ENCODE measurements at places on chromosomes 12 and 14.

GRCh38 chr12:75702477-75703093 is 191.2 kb upstream of the KRR1 start:
- DNase-seq: no peak

DNA sequence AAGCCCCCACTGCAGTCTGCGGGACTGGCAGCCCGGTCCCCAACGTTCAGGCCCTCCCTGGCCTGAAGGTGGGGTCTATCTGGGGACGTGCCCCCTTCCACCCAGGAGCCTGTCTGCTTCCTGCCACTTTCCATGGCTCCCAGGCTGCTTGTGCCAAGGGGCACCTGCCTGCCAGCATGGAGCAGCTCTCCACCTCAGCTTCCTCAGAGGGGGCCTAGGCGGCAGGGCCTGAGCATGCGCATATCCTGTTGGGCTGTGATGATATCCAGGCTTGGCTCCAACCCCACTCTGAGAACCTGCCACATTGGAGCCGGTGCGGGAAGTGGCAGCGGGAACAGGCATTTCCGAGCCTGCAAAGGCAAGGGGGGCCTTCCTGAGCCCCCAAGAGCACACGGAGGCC is 57.4 kb downstream of the FUT8 start:
- DNase-seq: no peak

GRCh38 chr14:76268047-76268431 is 107.9 kb upstream of the ESRRB start:
- no peak for DNase-seq

DNA sequence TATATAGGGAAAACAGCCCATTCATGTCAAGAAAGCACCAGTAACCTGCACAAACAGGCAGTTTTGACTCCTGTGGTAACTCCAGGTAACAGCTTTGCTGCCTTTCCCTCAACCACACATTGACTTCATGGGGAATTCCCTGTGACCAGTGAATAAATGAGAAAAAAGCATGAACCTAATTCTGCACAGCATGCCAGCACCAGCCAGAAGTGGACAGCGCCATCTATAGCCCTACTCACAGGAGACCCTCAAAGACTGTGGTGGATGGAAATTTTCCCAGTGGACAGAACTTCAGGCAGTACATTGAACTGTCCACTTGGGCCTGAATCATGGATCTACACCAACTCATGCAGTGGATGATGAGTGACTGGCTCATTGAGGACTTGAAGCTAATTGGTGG is 152.1 kb downstream of the SLC8A3 start:
- DNase-seq: no peak

DNA sequence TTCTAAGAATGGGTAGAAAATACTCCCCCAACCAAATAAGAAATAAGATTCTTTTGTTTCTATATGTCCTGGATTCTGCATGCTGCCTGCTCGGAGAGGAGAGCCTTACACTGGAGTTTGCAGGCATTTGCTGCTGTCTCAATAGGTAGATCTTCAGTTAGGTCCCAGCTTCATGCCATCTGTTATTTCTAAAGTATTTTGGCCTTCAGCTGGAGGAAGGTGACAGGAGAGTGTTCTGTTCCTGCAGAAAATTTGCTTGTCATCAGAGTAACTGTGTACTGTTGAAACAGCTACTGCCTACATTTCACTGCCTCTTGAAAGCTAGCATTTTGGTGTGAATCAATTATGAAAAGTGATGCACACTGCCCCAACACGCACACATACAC is 966.9 kb downstream of the NRXN3 start:
- DNase-seq: peak; percentile 63

GRCh38 chr12:119786539-119786938 is 90.6 kb downstream of the CIT start:
- DNase-seq: no peak

DNA sequence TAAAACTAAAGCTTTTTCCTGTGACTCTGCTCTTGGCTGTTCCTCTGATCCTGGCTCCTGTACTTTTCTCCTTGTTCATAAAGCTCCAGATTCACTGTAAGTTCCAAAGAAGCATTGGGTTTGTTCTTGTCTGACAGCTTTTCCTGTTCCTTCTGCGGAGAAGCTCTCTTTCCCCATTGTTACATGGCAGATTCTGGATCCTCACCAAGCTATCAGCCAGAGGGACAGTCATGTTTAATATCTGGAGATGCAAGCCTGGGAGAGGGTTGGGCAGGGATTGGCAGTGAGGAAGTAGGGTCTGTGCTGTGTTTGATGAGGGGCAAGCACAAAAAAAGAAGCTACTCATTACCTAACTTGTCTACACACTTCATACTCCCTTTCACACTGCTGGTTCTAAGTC is 107.9 kb downstream of the AKAP6 start:
- no peak for DNase-seq

GRCh38 chr12:7995266-7995963 is 37.1 kb upstream of the FOXJ2 start:
- peak; percentile 71 for DNase-seq

DNA sequence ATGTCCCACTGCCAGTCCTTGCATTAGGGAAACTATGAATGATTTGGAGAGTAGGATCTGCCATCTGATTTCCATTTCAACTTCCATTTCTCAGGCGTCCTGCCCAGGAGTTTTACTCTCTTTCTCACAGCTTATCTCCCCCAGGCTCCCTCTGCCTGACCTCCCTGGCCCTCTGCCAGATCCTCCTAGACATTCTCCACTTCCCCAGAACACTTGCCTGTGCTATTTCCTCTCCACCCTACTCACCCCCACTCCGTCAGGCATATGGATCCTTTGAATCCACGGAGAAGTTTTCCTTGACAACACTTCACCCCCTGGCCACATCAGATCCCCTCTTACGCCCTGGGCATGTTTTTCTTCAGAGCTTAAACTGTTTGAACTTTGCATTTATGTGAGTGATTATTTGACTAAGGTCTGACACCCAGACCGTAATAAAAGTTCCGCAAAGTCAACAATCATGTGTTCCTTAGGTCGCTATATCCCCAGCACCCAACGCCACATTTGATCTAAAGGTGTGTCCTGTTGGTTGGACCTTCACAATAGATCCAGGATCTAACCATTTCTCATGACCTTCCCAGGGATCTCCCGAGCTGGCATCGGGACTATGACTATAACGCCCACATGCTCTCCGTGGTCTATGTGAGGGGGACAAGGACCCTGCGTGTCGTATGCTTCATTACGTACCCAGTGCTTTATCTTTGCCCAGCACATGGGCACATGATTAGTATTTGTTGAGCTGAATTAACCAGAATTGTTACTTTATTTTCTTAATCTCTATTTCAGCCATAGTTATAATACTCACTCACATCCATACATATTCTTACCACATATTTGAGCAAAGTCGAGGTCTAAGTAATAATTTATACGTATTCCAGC is 255.8 kb upstream of the FOXN3 start:
- no peak for DNase-seq

- no peak for DNase-seq
Measured at GRCh38 chr14:23702656-23703426, 66.7 kb downstream of the DHRS2 start.

- no peak for DNase-seq
Measured at GRCh38 chr12:96416033-96416799, 16.0 kb upstream of the CDK17 start.

GRCh38 chr12:25829192-25829591 is 129.3 kb upstream of the RASSF8 start:
- DNase-seq: no peak

DNA sequence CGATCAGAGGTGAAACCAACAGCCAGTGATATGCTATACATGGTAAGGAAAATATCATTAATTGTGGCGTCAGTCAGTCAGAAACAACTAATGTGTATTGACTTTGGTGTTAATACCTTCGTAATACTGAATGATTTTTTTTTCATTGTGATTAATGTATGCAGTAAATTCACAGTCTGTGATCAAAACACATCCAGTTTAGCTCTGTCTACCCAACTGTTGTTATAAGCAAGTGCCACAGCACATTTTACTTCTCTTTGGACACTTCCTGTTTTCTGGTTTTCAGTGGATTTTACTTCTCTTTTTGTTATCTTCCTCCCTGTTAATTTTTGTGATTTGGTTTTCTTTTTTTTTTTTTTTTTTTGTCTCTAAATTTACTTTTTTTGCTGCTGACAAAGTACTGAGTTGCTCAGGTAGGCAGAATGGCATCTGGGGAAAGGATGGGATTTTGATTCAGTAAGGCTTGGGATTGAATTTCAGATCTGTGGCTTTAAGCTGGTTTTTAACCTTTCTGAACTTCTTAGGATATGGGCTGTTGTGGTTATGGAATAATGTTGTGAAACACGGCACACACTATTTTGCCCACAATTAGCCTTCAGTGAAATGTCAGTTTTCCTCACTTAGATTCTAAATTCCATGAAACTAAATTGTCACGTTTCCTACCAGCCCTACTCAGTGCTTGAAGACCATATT is 604 bp downstream of the GLIPR1 start:
- DNase-seq: no peak

DNA sequence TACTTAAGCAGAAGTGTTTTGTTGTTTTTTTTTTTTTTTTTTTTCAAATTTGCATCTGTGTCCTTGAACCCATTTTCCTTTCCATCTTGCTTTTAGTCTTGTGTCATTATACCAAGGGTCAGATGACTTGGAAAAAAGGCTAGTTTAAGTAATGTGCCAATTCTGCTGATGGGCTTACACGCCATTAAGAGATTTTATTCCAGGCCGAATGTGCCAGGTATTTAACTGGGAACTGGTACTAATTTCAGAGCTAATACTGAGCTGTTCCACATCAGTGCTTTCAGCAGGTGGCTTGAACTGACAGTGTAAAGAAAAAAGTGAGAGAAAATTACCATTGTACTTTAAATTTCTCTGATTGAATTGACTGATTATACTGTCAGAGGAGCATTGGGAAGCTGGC is 224.9 kb downstream of the NPAS3 start:
- DNase-seq: no peak

GRCh38 chr14:52131640-52132320 is 62.9 kb upstream of the NID2 start:
- no peak for DNase-seq

GRCh38 chr12:94620621-94621020 is 29.7 kb downstream of the TMCC3 start:
- no peak for DNase-seq

DNA sequence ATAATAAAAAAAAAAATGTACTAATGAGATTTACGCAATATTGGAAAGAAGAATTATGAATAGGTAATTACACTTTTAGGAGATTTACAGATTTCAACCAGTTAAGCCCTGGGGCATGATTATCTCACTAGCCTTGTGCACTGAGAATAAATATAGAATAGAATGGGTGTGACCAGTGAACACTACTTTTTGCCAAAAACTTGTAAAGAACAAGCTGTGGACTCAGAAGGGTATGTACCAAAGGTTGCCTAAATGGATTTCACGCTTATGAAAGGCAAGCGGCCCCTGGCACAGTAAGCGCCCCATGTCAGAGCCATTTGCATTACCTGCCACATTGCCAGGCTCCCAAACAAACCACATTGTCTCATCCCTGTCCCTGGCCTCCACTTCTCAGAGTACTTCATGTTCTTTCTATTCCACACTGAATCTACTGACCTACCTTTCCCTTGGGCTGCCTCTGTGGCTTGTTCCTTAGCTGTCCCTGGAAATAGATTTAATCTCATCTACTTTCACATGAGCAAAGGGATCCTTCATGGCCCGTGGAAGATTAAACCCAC is 170.6 kb upstream of the DIO2 start:
- DNase-seq: no peak

DNA sequence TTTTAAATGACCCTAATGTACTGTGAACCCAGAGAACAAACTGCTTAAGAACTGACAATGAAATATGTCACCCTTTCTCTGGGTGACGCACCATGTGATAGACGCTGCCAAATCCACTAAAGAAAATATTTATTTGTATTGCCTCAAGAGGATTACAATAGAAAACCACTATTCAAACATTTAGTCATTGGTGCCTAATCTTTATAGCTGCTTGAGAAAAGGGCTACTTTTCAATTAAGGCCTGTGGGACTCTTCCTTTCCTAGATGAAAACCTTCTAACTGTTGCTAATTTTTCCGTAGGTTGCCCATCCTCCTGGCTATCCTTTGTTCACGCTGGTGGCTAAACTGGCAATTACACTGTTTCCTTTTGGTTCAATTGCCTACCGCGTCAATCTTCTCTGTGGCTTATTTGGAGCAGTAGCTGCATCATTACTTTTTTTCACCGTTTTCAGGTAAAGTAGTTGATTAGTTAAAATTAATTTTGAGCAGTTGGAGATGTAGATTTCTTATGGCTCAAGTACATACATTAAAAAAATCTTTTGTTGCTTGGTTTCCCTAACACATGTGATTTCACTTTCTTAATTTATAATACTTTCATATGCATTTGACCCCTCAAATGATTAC is 6.0 kb downstream of the TMEM260 start:
- DNase-seq: no peak

DNA sequence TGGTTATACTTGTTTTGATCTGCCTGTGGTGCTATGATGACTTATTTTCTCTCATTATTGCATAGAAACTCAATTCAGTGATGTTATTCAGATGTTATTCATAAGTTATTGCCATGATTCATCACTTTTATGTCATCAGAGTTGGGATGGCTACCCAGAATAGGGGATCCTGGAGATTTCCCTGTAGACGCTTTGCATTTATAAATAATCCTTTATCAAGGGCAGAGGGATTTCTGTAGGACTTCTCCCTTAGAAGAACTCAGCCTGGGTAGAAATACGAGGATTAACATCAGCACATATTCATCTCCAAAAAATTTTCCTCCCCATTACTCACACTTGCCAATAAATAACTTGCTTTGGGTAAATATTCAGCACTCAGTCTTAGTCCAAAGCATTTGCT is 4.9 kb downstream of the GPRC5A start:
- DNase-seq: no peak

DNA sequence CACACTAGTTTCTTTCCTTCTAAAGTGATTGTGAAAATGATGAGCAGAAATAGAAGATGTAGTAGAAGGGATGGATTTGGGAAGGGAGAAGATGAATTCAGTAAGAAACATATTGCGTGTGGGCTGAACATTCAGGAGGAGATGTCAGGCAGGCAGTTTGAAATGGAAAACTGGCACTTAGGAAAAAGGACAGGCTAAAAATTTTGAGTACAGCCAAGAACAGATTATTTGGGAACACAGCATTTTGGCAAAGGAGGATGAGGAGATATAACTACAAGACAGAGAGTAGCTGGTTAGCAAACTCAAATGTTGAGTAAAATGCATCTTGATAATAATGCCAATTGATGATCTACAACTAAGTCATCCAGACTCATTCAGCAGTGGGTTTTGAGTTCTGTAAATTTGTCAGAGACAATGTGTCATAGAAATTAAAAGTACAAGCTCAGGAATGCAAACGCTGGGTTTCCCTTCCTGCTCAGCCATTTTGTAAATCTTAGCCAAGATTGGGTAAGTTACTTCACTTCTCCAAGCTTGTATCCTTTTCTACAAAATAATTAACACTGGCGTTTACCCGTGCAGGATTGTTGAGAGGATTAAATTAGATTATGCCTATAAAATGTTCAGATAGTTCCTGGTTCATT is 255.0 kb downstream of the NAV3 start:
- peak; percentile 59 for DNase-seq

Measured in cerebellar nuclear complex (tissue), 1 donor.